A673 (cell line): ENCODE measurements at places on chromosomes 4 and X. TPM values are rescaled to one million over a fixed set of nuclear protein-coding genes. Genes with fewer than 3 reads are reported as not detected.

Gene CDKL2
- total RNA-seq = 1.5 and 1.6 TPM in 2 replicates

DNA sequence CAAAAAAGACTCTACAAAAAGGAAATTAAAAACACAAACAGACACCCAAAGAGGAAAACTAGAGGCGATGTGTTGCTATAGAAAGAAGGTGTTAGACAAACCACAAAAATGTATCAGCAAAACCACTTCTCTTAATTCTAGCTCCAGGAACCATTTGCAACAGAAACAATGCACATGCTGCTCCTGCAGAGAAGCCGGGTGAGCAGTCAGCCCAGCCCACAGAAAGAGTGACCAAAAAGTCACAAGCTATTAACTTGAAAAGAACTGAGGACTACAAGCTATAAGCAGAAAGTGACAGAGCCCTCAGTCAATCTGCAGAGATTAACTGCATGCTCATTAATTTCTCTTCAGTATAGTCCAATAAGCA, 96.2 kb upstream of the KLHL13 start:
- no peak for DNase-seq

GRCh38 chr4:82276332-82276640, 97.5 kb downstream of the HNRNPD start:
- DNase-seq = no peak

GRCh38 chr4:16278178-16278577, 51.9 kb upstream of the TAPT1 start:
- no peak for DNase-seq

DNA sequence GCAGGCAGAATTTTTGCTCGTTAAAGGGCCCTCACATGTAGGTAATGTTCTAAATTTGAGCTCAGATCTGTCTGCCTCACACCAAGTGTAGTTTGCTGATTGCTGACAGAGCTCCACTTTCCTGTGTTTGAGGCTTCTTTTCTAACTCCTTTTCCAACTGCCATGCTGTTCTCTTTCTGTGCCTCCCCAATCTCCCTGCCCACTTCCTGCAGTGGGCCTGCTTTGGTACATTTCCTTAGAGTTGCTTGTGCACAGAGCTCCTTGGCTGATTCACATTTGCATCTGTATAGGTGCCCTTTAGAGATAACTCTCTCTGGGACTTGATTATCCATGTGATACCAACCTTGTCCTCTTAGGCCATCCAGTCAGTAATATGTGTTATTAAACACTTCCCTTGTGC, 4.5 kb downstream of the MED28 start:
- no peak for DNase-seq

Gene GLRA3
- 0.06 TPM in 1 of 2 replicates, not detected in the other for total RNA-seq
